Small intestine (tissue), 16 donors: ENCODE measurements at places on chromosomes 3 and 15. TPM values are rescaled to one million over a fixed set of nuclear protein-coding genes. Genes with fewer than 3 reads are reported as not detected.

CLDN11 gene
- 0.54 TPM for polyA plus RNA-seq

CORO2B gene
- polyA plus RNA-seq, result 3.0 TPM

SCG3 gene
- 4.7 TPM for polyA plus RNA-seq

POPDC2 gene
- polyA plus RNA-seq, result 4.7 TPM

CCR1 gene
- polyA plus RNA-seq, result 3.6 TPM

MME gene
- polyA plus RNA-seq, result 122 TPM

MKRN3 gene
- polyA plus RNA-seq, result not detected

GOLGA8G gene
- polyA plus RNA-seq, result not detected

LMAN1L gene
- polyA plus RNA-seq, result not detected

IQCF5 gene
- not detected for polyA plus RNA-seq

EPHB1 gene
- not detected for polyA plus RNA-seq

NUDT16 gene
- polyA plus RNA-seq, result 34.4 TPM

TUSC7 gene
- polyA plus RNA-seq, result not detected

CD200 gene
- not detected for polyA plus RNA-seq

SLC9C1 gene
- polyA plus RNA-seq, result 0.06 TPM

GRCh38 chr15:74552773-74553441, 11.9 kb downstream of the ARID3B start:
- no peaks in the 10 kb centered on the region for H3K27me3 ChIP-seq
- no peak overlapping the region for H3K27ac ChIP-seq
- H3K4me1 ChIP-seq, result peaks cover 3% of the 10 kb centered on the region
- H3K4me3 ChIP-seq, result no peak overlapping the region
- no peaks in the 10 kb centered on the region for H3K36me3 ChIP-seq
- DNase-seq, result no peak

GRCh38 chr3:43624619-43625305, 3.0 kb upstream of the ANO10 start:
- no peaks in the 10 kb centered on the region for H3K27me3 ChIP-seq
- no peak overlapping the region for H3K4me3 ChIP-seq
- H3K4me1 ChIP-seq, result no peaks in the 10 kb centered on the region
- no peaks in the 10 kb centered on the region for H3K36me3 ChIP-seq
- DNase-seq, result no peak

- no peaks in the 10 kb centered on the region for H3K27me3 ChIP-seq
- H3K27ac ChIP-seq, result no peak overlapping the region
- no peaks in the 10 kb centered on the region for H3K36me3 ChIP-seq
- no peaks in the 10 kb centered on the region for H3K4me1 ChIP-seq
- H3K4me3 ChIP-seq, result no peak overlapping the region
Measured at GRCh38 chr3:87298111-87298718, 21.8 kb upstream of the POU1F1 start.

DNA sequence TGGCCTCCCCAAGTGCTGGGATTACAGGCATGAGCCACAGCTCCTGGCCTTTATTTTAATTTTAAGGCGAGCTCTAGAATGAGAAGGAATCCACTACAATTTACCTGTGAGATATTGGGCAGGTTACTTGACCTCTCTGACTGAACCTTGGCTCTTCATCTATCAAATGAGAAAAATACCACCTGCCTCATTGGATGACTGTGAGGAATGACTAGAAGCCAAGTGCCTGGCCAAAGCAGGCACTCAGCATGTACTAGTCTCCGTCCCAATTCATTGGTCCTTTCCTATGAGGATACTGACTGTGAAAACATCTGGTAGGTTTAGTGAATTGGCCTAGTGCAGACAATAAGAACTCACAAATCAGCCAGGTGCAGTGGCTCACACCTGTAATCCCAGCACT, 38.5 kb upstream of the OSBPL11 start:
- H3K4me3 ChIP-seq, result no peak overlapping the region
- no peak overlapping the region for H3K27ac ChIP-seq
- no peaks in the 10 kb centered on the region for H3K27me3 ChIP-seq
- no peaks in the 10 kb centered on the region for H3K36me3 ChIP-seq
- peaks cover 1% of the 10 kb centered on the region for H3K4me1 ChIP-seq

GRCh38 chr3:182715006-182715405, 78.3 kb upstream of the ATP11B start:
- H3K4me3 ChIP-seq, result no peak overlapping the region
- DNase-seq, result no peak

- H3K27me3 ChIP-seq, result no peaks in the 10 kb centered on the region
- DNase-seq, result no peak
- no peaks in the 10 kb centered on the region for H3K36me3 ChIP-seq
Measured at GRCh38 chr3:129418041-129418973, 10.1 kb downstream of the EFCAB12 start.

DNA sequence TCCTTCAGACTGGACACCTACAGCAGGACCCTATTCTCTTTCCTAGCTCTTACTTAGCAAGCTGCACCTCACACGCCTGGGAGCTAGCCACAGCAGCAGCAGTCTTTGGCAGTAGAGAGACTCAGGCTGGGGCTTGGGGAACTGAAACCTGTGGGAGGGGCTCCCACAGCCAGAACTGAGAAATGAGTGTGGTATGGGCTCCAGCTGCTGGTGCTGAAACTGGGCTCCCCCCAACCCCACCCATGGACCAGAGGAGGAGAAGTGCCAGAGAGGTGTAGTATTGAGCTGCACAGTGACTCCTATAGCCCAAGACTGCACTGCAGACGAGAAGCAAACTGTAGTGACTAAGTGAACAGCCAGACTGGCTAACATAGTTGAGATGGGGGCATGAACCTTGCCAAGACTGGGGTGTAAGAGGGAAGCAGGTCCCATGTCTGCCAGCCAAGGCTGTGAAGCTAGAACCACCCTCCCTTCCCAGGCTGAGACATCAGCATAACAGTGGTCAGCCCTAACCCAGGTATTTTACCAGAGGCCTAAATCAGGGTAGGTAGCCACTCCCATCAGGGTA, 62.5 kb downstream of the MYO5A start:
- no peaks in the 10 kb centered on the region for H3K36me3 ChIP-seq
- H3K27me3 ChIP-seq, result no peaks in the 10 kb centered on the region
- no peak overlapping the region for H3K4me3 ChIP-seq
- peaks cover 5% of the 10 kb centered on the region for H3K4me1 ChIP-seq
- no peak for DNase-seq
- peak overlapping the region; percentile 79 for H3K27ac ChIP-seq

DNA sequence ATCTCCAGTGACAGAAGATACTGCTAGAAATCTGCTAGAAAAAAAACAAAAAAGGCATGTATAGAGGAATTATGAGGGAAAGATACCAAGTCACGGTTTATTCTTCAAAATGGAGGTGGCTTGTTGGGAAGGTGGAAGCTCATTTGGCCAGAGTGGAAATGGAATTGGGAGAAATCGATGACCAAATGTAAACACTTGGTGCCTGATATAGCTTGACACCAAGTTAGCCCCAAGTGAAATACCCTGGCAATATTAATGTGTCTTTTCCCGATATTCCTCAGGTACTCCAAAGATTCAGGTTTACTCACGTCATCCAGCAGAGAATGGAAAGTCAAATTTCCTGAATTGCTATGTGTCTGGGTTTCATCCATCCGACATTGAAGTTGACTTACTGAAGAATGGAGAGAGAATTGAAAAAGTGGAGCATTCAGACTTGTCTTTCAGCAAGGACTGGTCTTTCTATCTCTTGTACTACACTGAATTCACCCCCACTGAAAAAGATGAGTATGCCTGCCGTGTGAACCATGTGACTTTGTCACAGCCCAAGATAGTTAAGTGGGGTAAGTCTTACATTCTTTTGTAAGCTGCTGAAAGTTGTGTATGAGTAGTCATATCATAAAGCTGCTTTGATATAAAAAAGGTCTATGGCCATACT, 4.0 kb downstream of the B2M start:
- no peak overlapping the region for H3K4me3 ChIP-seq
- no peaks in the 10 kb centered on the region for H3K27me3 ChIP-seq
- H3K4me1 ChIP-seq, result peaks cover 11% of the 10 kb centered on the region
- DNase-seq, result no peak
- H3K27ac ChIP-seq, result no peak overlapping the region

GRCh38 chr15:49675041-49675440, 54.2 kb downstream of the DTWD1 start:
- no peak for DNase-seq
- no peaks in the 10 kb centered on the region for H3K27me3 ChIP-seq
- H3K27ac ChIP-seq, result no peak overlapping the region
- no peaks in the 10 kb centered on the region for H3K36me3 ChIP-seq
- H3K4me1 ChIP-seq, result no peaks in the 10 kb centered on the region
- no peak overlapping the region for H3K4me3 ChIP-seq

GRCh38 chr3:21754839-21755238, 3.8 kb upstream of the ZNF385D start:
- H3K4me3 ChIP-seq, result no peak overlapping the region
- no peaks in the 10 kb centered on the region for H3K27me3 ChIP-seq
- H3K4me1 ChIP-seq, result no peaks in the 10 kb centered on the region

DNA sequence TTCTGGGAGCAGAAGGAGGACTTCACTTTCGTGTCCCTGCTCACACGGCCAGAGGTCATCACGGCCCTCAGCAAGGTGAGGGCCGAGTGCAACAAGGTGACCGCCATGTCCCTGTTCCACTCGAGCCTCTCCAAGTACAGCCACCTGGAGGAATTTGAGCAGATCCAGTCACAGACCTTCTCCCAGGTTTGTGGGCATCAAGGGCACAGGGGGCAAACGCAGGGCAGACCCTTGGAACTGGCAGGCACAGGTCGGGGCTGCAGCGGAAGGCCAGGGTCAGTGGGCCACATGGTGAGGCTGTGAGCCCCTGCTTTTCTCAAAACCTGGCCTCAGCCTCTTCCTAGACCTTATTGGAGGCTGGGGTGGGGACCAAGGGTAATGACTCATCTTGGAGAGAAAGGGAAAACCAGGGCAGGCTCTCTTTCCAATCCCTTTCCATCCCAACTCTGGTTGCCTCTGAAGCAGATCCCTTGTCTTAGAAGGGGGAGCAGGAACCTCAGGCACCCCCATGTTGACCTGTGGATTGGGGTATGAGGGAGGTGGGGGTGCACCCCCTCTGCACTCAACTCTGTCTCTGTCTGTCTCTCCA, 29.5 kb downstream of the DNAH1 start:
- no peak overlapping the region for H3K4me3 ChIP-seq
- H3K4me1 ChIP-seq, result no peaks in the 10 kb centered on the region
- H3K36me3 ChIP-seq, result no peaks in the 10 kb centered on the region
- no peak for DNase-seq
- H3K27me3 ChIP-seq, result no peaks in the 10 kb centered on the region
- no peak overlapping the region for H3K27ac ChIP-seq

GRCh38 chr3:186024210-186024609, 84.7 kb downstream of the ETV5 start:
- no peak for DNase-seq
- H3K4me1 ChIP-seq, result no peaks in the 10 kb centered on the region
- H3K27ac ChIP-seq, result no peak overlapping the region
- H3K36me3 ChIP-seq, result no peaks in the 10 kb centered on the region
- H3K4me3 ChIP-seq, result no peak overlapping the region

DNA sequence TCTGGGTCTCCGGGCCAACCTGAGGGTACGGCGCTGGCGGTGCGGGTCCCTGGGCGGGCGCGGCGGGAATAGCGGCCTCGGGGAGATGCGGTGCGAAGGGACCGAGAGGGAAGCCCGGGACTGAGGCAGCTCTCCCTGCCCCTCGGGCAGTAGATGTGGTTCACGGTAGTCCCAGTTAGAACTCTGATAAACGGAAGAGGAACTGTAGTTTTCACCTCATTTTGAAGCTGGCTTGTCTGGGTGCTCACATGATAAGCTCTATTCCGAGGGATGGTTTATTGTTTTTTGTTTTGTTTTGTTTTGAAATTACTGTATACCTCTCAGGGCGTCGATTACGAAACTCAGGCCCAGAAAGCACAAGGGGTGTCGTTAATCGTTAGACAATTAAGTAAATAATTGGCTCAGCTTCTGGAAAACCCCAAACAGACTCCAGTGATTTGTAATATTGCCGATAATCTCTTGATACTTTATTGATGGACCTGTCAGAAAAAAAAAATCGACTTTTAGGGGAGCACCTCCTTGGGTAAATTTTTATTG, 413 bp downstream of the NUSAP1 start:
- H3K27me3 ChIP-seq, result no peaks in the 10 kb centered on the region
- H3K36me3 ChIP-seq, result no peaks in the 10 kb centered on the region
- peak; percentile 42 for DNase-seq
- no peaks in the 10 kb centered on the region for H3K4me1 ChIP-seq
- H3K27ac ChIP-seq, result peak overlapping the region; percentile 27

- DNase-seq, result peak; percentile 44
- peak overlapping the region; percentile 38 for H3K4me3 ChIP-seq
- H3K4me1 ChIP-seq, result no peaks in the 10 kb centered on the region
- no peaks in the 10 kb centered on the region for H3K27me3 ChIP-seq
- H3K27ac ChIP-seq, result no peak overlapping the region
- H3K36me3 ChIP-seq, result no peaks in the 10 kb centered on the region
Measured at GRCh38 chr15:101489237-101489598, 289 bp downstream of the PCSK6 start.

DNA sequence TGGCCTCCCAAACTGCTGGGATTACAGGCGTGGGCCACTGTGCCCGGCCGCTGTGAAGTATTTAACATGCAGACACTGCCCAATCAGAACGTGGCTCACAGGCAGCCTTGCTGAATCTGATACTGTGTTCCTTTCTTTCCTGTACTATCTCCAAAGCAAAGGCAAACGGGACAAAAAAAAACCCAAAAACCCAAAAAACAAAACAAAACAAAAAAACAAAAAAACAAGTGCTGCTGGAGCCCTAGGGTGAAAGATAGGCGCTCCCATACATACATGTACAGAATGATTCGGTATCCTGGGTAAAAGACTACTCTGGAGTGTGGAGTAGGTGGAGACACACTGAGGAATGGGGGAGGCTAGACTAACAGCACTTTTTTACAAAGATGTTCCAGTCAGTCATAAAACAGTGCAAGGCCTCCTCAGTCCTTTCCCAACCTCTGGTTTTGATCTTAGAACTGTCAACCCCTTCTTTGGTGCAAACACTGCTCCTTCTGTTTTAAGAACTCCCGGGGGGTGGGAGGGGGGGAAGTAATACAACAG, 7.7 kb upstream of the MAP1A start:
- H3K27ac ChIP-seq, result peak overlapping the region; percentile 76
- H3K27me3 ChIP-seq, result no peaks in the 10 kb centered on the region
- no peak for DNase-seq
- peak overlapping the region; percentile 58 for H3K4me3 ChIP-seq

DNA sequence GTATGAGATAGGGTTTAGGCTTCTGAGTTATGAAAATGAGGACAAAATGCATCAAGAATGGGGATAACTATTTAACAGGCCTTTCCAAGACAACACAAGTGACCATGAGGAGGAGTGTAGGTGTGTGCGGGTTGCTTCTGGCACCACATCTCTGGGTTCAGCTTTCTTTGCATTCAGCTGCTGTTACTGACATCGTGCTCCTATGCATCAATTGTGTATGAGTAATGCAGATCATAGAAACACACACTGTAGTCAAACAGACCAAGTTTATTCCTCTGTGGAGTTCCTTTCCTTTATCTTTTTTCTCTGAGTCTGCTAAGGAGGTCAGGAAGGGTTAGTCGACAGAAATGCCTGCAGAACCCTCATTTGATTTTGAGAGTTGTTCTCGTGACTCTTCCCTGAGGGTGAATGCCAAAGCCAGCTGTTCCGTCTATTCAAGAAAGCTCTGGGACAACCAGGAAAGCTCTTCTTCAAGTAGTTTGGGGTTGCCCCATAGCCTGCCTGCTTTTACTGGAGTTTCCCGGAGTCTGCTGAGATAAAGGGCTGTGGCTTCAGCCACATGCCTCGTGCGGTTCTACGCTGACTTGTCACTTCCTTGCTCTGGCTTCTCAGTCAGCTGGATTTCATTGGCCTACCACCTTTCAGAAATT, 136.7 kb upstream of the TLE3 start:
- H3K4me3 ChIP-seq, result no peak overlapping the region
- DNase-seq, result no peak
- H3K27ac ChIP-seq, result no peak overlapping the region
- H3K36me3 ChIP-seq, result no peaks in the 10 kb centered on the region
